ENCODE measurements at places on chromosomes 5 and 9.

- DNase-seq = no peak
Observed at GRCh38 chr5:101539315-101539714, 636.2 kb upstream of the ST8SIA4 start.

GRCh38 chr5:1186351-1187233 lies 14.8 kb upstream of the SLC6A19 start:
- DNase-seq = no peak

DNA sequence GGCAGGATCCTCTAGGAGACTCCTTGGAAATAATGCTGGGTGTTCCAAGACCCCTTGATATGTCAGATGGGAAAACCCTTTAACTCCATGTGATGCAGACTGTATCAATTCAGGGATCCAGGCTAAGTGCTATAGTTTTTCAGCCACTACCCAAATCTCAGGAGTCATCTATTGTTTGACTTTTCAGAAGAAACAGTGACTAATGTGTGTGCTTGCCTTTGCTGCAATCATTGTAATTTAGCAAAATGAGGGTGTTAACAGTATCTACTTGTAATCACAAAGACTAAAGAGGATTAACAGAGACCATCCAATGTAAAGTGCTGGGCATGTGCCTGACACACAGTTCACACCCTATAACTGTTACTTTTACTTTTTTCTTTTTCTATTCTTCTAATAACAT lies 309.6 kb upstream of the RFX3 start:
- DNase-seq = no peak

DNA sequence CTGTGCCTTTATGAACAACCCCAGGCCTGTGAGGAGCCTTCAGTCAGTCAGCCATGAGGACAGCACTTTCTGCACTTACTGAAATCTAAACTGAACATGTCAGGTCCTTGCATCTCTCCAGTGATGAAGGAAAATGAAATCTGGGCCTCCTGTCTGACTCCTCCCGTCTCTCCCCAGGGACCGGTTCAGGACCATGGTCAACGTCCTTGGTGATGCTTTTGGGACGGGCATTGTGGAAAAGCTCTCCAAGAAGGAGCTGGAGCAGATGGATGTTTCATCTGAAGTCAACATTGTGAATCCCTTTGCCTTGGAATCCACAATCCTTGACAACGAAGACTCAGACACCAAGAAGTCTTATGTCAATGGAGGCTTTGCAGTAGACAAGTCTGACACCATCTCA lies 77.0 kb upstream of the PLPP6 start:
- DNase-seq = no peak

DNA sequence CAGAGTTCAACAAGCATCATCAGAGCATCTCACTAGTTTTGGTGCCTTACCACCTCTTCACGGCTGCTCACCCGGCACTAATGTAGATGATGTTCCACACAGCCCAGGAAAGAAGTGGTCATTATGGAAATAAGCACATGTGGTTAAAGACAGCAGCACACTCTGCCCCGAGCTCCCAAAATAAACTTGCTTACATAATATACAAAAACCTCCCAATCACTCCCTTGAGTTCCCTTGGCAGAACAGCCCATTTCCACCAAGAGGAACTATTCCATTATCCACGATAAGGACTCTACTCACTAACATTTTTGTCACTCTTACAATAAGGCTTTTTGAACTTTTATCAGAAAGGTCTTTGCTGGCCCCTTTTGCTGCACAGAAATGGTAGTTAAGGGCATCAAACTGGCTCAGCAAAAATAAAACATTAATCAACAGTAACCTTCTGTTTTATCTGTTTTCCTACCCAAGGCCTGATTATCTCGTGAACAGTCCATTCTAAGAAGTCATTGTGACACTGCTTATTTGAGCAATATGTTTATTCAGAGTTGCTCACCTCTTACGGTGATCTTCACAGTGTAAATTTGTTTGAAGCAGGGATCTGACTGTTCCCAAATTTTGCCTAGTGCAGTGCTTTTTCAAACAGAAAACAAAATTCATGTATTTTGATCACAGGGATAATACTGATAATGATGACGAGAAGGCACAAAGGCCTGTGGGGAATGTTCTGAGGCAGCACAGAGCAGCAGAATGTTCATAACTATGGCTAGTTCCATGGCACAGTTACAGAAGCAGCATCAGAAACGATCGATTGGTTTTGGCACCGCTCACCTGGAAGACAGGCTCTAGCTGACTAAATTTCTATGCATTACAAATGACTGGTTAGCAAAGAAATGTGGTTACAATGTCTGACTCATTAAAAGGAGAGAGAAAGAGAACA lies 399.8 kb upstream of the PIK3R1 start:
- peak; percentile 64 for DNase-seq

DNA sequence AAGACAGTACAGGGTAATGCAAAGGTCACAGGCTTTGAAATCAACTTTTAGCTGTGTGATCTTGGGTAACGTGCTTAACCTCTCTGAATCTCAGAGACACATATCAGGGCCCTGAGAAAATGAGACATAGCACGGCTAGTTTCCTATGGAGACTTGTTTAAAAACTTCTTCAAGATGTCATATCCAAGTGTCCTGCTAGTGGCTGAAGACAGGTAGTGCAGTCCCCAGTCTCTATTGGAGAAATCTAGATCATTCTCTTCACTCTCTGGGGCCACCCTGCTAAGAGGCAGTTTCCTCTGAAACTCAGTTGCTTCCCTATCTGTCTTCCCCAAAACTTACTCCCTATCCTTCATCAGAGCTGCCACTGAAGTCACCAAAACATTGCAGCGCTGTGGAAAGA lies 30.3 kb upstream of the GRXCR2 start:
- DNase-seq = no peak

- no peak for DNase-seq
Observed at GRCh38 chr5:146169076-146169475, 13.4 kb downstream of the LARS1 start.

DNA sequence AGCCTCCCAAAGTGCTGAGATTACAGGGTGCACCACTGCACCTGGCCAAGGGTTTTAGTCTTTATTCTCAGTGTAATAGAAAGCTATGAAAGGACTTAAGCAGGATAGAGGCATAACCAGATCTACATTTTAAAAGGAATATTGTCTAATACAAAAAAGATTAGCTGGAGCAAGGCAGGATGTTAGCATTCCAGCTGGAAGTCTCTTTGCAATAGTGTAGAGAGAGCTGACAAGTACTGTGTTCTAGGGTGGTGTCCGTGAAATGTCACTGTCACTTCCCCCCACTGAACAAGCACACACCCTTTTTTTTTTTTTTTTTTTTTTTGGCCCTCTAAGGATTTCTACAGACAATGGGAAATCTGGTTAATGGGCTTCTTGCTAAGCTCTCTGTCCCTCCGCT lies 24.2 kb upstream of the DEPDC1B start:
- DNase-seq = no peak

DNA sequence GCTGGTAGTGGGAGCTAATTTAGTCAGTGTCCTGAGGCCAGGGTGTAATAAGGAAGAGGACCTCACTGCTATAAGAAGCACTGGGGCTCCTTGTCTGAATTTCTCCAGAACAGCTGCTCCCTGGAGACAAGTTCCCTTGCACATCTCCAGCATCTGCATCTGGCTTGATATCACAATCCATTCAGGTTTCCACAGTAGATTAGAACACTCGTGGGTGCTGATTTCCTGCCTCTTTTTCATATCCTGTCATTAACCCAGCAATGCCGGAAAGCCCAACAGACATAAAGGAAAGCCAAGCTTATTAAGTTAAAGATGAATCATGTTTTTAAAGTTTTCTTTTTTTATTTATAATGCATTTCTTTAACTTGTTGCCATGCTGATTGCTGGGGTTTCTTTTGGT lies 232.3 kb upstream of the WWC1 start:
- no peak for DNase-seq

- peak; percentile 20 for DNase-seq
Observed at GRCh38 chr9:2158111-2158610, 143.0 kb downstream of the SMARCA2 start.

DNA sequence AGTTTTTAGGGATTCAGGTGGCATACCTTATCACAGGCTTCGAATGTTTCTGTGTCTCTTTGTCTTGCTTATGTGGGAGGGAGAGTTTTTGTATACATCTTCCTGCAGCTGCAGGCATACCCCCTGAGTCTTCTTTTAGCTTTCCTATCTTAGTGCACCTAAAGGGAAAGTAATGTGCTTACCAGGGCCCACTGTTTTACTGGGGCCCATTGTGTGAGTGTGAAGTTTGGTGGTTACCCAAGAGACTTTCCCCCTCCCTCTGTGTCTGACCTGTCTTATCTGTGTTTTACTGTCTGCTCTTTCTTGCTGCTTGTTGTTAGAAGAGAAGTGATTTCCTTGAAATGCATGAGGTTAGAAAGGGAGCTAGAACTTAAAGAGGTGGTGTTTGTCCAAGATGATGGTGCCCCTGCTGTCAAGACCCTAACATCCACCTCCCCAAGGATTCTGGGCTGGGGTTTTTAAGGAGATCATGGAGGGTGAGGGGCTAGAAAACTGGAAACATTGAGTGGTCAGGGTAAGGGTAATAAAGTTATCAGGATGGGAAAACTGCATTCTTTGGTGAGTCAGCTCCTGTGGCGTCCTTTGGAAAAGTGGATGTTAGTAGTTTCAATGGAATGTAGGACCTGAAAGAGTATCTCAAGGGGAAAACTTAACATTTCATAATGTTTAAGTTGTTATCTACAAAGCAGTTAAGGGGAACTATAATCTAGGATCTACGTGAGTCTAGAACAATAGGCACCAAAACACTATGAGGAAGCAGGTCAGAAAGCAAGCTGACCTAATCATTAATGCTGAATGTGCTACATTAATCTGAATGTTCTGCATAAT lies 583.5 kb upstream of the TUSC1 start:
- no peak for DNase-seq

GRCh38 chr9:113388833-113389232 lies 12.0 kb upstream of the HDHD3 start:
- DNase-seq = no peak

- DNase-seq = no peak
Observed at GRCh38 chr9:77712533-77713130, 64.5 kb upstream of the GNA14 start.

GRCh38 chr5:9015937-9016270 lies 530.0 kb downstream of the SEMA5A start:
- DNase-seq = no peak

- DNase-seq = no peak
Observed at GRCh38 chr5:154472871-154473580, 5.0 kb downstream of the HAND1 start.

DNA sequence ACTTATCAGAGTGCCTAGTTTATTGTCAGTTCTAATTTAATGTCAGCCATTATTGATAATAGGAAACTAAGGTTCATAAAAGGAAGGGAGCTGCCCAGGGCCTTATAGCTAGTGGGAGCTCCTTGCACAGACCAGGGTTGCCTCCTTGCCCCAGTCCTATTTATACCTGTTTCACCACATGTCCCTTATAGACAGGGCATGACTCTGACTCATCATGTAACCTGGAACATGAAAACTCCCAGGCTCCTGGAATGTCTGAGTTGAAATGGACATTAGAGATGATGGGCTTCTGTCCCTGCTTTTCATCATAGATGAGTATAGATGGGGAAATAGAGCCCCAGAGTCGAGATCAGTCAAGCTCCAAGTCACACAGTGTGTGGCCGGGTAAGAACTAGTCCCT lies 21.1 kb downstream of the FAT2 start:
- no peak for DNase-seq

DNA sequence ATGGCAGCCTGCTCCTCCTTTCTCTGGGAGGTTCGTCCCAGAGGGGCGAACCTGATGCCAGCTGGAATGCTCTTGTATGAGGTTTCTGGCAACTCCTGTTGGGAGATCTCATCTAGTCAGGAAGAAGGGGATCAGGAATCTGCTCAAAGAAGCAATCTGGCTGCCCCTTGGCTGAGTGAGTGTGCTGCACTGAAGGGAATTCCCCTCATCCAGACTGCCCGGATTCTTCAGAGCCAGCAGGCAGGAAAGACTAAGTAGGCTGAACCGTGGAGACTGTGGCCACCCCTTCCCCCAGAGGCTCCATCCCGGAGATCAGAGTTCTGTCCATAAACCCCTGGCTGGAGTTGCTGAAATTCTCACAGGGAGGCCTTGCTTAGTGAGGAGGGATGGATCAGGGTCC lies 476.0 kb downstream of the CSNK1G3 start:
- no peak for DNase-seq

DNA sequence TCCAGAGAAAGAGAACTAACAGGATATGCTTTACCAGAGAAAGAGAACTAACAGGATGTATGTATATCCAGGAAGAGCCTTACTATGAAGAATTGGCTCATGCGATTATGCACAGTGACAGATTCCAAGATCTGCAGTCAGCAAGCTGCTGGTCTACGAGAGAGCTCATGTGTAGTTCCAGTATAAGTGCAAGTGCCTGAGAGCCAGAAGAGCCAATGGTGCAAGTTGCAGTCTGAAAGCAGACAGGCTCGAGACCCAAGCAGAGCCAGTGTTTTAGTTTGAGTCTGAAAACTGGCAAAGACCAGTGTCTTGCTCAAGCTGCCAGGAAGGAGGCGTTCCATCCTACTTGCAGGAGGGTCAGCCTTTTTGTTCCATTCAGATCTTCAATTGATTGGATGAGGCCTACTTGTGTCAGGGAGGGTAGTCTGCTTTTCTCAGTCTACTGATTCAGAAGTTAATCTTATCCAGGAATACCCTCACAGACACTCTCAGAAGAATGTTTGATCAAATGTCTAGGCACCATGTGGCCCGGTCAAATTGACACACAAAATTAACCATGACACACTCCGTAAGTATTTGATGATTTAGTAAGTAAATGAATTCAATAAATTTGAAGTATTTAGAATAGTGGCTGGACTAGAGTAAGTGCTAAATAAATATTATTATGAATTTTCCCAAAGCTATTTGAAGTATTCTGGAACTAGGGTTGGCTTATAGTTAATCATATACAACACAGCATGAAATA lies 372.1 kb upstream of the SGCD start:
- no peak for DNase-seq

Data from Calu3 (cell line).